ENCODE measurements at places on chromosomes 5 and 9.

DNA sequence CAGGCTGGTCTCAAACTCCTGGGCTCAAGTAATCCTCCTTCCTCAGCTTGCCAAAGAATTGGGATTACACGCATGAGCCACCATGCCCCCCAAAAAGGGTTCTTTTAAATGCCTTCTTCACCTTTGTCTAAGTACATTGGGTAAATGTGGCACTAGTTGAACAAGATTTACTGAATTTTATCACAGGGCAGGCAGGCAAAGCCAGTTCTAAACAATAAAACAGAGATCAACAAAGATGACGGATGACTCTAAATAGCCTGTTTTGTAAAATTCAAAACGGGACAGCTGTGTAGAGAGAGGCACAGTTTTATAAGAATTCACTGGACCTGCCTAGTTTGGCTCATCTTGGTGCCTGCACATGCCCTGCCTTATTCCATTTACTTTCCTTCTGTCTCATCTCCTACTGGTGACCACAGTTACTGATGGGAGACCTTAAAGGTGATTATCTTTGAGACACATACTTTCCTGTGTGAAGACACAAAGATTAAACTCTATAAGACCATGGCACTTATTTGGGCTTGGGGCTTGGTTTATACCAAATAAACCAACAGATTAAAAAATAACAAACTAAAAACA is 149.6 kb upstream of the DMRT1 start:
- no peak for DNase-seq

DNA sequence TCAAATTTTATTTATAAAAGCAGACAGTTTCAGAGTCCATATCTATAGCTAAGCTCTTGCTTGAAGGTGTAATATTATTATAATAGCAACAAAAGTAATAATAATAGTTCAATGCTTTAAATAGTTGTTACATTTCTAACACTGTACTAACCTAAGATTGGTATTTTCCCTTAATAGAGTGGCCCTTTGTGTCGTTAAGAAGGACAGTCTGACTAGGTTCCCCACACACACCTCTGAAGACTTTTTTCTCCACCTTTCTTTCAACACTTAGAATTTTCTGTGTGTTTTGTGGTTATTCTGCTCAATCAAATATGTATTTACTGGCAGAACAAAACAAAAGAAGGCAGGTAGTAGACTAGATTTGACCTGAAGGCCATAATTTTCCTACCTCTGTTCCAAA is 223.2 kb upstream of the ACO1 start:
- DNase-seq: no peak

DNA sequence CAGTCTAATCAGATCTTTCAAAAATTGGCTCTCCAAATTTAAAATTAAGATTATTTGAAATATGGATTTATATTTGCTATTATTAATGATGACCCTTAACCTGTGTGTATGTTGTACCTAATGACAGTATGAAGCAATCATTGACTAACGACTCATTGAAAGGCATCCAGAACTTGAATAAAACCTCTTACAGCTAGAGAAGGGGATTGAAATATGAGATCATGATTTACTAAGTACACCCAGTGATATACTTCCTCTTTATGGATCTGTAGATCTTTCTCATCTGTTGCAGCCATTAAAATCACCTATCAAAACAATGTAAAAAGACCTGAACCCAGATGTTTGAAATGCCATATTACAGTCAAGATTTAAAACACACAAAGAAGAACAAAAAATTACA is 126.5 kb downstream of the RPS23 start:
- peak; percentile 14 for DNase-seq

GRCh38 chr9:69076550-69076949 is 41.0 kb downstream of the FXN start:
- no peak for DNase-seq

DNA sequence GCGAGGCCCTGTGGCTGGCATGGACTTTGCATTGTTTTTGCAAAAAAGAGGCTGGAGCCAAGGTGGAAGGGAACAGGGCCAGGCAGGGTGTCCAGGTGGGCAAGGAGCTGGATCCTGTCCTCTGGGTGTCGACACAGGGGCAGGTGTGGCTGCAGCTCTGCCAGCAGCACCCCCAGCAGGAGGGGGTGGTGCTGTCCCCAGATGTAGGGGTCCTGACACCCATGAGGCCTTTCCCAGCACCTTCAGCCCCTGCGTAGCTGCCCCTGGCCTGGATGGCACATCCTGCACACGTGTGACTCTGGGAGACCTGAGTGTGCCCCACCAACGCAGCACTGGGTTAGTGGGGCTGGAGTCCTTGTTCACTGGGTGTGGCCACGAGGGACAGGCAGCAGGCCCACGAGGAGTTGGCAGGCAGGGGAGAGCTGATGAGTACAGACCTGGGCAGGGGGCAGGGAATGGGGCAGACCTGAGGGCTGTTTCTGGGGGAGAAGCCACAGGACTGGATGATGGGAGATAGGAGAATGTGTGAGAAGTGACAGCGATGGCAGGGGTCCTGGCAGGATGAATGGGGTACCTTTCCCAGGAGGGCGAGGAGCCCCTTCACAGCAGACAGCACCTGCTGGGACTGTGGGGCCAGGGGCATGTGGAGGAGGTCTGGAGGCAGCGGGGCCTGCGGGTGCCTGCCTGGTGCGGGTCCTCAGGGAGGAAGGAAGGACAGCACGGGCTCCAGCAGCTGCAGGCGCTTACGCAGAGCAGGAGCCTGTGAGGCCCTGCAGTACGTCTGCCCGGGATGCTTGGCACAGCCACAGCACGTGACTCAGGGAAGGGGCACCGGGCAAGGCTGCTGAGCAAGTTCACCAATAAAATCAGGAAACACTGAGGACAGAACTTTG is 3.6 kb upstream of the RASGEF1C start:
- DNase-seq: no peak

DNA sequence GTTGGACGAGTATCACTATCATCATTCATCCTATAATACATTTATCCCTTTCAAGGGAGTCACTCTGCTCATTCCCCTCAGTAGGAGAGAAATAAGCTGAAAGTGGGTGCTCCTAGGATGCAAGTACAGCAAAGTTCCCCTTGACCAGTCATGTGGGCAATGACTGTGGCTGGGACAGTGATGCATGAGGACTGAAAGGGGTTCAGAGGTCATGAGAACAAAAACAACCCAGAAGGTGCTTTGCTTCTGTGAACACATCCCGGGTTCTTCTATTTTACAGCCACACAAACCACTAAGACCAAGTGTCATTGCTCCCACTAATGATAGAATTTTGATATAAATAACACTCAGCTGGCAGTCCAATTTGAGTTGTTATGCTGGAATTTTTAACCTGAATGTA is 177.8 kb upstream of the ADCY2 start:
- DNase-seq: no peak

- no peak for DNase-seq
These were observed at the start of gene OLFML2A for GRCh38 chr9:124776954-124777648. TSS of gene OLFML2A (plus strand) at chr9:124777133. CDS start at chr9:124777271, 138 bp downstream.

DNA sequence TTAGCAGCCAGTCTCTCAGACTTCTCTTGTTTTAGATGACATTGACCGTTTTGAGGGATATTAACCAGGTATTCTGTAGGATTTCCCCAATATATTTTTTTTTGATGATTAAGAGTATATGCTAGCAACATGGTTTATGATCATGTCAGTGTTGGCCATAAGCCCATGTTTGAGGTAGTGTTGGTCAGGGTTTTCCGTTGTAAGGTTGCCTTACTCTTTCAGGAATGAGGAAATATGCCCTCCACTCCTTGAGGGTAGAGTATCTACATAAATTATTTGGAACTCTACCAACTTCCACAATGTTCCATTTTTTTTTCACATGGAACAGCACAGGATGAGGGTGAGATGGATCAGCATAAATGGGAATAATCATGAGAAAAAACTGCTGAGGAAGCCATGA is 188.4 kb upstream of the PRDM9 start:
- no peak for DNase-seq

GRCh38 chr5:38450627-38451026 is 105.8 kb downstream of the LIFR start:
- DNase-seq: no peak

DNA sequence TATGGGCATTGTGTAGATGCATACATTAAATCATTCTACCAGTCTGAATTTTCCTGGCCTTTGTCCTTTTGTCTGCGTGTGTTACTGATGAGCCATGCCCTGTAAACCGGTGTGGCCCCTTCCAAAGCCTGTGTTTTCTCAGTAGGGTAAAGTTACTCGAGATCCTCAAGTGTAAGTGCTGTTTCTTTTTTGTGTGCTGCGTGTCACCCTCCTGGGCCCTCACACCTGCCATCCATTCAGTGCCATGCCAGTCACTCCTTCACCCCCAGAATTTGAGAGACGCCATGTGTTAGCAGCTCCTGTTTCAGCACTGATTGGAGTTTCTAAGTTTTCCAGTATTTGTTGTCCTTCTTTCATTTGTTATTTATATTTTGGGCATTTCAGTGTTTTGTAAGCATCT is 288.2 kb downstream of the FANCC start:
- DNase-seq: no peak

DNA sequence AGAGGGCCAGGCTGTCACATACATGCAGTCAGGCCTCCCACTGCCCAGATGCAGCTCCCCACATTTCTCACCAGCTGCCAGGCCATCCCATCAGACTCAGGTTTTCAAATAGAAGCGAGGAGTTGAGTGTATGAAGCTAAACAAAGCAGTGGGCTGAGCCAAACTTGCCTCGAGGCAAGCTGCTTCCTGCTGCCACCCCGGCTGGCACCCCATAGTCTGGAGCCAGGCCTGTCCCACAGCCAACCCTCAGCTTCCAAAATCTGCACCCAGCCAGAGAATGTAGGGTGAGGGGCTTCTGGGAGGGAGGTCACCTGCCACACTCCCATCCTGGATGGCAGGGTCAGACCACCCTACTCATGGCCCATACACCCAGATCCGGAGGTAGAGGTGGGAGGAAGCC is 22.3 kb upstream of the ALDH1B1 start:
- no peak for DNase-seq

GRCh38 chr5:115433918-115434317 is 110.7 kb downstream of the FEM1C start:
- no peak for DNase-seq

GRCh38 chr9:136735812-136736480 is 6.8 kb downstream of the LCN10 start:
- DNase-seq: no peak

- no peak for DNase-seq
These were observed 42.0 kb upstream of the ALDH1B1 start for GRCh38 chr9:38350529-38350928.

- DNase-seq: no peak
These were observed 7.9 kb upstream of the JADE2 start for GRCh38 chr5:134517553-134517952.

- no peak for DNase-seq
These were observed 59.1 kb downstream of the THBS4 start for GRCh38 chr5:80094236-80094738.

- DNase-seq: no peak
These were observed 10.6 kb downstream of the CDC42SE2 start for GRCh38 chr5:131274326-131275063.

- DNase-seq: no peak
These were observed 20.5 kb upstream of the CSF1R start for GRCh38 chr5:150106674-150107426.

DNA sequence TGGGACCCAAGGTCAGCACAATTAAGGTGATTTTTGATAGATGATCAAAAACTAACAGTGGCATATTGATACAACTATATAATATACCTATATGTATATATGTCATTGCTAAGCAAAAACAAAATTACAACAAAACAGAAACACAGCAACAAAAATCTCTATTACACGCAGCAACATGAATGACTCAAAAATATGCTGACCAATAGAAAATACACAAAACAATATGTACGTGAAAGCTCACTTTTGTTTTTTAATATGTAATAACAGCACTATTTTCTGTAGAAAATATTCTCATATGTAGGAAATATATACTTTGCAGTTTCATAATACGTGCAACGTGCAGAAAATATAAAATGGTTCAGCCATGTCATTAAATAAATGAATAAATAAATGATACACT is 1985.7 kb upstream of the CDH9 start:
- no peak for DNase-seq

GRCh38 chr5:58825441-58825840 is 242.6 kb downstream of the RAB3C start:
- DNase-seq: no peak

DNA sequence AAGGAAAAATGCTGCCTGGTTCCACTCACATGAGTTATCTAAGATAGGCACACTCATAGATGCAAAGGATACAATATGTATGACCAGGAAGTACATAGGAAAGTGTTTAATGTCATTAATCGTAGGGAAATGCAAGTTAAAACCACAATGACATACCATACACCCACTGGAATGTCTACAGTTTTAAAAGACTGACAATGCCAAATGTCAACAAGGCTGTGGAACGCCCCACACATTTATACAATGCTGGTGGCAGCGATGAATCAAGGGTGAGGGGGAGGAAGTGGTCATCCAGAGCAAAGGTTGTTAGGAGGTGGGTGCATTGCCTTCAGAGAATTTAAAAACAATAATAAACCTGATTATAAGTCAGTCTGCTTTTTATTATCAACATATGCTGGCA is 437.8 kb downstream of the ARHGEF28 start:
- DNase-seq: peak; percentile 92

- no peak for DNase-seq
These were observed 62.0 kb upstream of the ICE1 start for GRCh38 chr5:5360363-5360940.

DNA sequence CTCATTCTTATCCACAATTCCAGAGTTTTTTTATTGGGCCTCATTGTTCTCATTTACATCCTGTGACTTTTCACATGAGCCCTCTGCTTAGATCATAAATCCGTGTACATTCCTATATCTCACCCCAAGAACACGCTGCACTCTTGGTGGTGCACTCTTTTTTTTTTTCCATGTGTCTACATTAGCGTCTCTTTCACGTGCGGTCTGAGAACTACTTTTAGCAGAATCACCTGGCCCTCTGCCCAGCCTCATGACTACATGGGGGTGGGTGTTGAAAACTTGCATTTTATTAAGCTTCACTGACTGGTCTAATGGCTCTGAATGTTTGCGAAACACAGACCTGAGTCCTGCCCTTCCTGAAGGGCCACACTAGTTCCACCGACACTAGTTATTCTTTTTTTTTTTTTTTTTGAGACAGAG is 18.6 kb downstream of the C9orf57 start:
- DNase-seq: peak; percentile 93

GRCh38 chr5:59040024-59040803 is 457.3 kb downstream of the RAB3C start:
- peak; percentile 47 for DNase-seq

GRCh38 chr5:180436936-180437335 is 57.2 kb upstream of the CNOT6 start:
- DNase-seq: no peak

DNA sequence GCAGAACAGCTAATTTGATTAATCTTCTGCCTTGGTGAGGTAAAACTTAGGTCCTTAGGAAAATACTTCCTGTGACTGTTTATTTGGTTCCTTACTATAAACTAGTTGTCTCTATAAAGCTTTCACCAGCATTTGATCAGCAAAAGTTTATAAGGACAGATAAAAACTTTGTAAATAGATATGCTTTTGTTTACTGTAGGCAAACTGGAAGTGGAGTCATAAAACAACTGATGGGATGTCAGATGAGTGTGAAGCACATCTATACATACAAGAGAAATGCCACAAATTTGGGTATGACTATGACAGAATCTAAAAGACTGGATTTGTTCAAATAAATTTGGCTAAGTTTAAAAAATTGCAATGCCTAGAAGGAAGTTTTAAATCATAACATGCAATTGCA is 5.5 kb downstream of the PTGER4 start:
- DNase-seq: no peak

- peak; percentile 24 for DNase-seq
These were observed 36.2 kb upstream of the PTCH1 start for GRCh38 chr9:95552814-95553546.

Measured in fibroblast of upper back skin (primary cell).